ENCODE measurements at places on chromosomes 6 and 20. TPM values are rescaled to one million over a fixed set of nuclear protein-coding genes. Genes with fewer than 3 reads are reported as not detected.

DNA sequence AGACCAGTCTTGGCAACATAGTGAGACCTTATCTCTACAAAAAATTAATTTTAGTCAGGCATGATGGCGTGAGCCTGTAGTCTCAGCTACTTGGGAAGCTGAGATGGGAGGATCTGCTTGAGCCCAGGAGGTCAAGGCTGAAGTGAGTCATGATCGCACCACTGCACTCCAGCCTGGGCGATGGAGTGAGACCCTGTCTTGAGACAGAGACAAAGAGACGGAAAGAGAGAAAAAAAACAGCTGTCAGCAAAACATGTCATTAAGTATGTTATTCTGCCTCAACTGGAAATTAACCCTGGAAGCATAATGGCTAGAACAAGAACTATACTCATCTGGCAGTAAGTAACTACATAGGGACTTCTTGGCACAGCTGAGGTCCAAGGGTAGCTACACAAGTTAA lies 7.2 kb downstream of the MMS22L start:
- DNase-seq: no peak

- peak; percentile 44 for DNase-seq
Measured at GRCh38 chr20:51634257-51634656, 91.7 kb upstream of the NFATC2 start.

GRCh38 chr6:93785694-93786030 lies 366.3 kb upstream of the EPHA7 start:
- no peak for DNase-seq

GRCh38 chr6:166611631-166612030 lies 15.4 kb downstream of the RPS6KA2 start:
- DNase-seq: no peak

- no peak for DNase-seq
Measured at GRCh38 chr20:50017576-50018248, 34.9 kb downstream of the SNAI1 start.

DNA sequence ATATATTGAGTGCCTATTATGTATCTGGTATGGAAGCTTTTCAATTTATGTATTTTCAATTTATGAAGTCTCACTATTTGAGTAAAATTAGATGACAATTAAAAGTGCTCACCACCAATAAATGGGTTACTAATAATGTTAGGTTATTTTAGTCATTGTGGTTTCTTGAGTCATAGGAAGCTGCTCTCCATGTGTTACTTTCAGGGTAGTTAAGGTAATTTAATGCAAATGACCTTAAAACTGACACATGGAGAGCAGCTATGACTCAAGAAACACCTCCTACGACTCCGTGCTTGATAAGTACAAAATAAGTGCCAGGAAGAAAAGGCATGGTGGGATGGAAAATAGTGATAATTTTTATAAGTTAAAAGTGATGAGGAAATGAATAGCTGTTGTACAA lies 16.5 kb upstream of the TINAG start:
- DNase-seq: peak; percentile 66

- DNase-seq: no peak
Measured at GRCh38 chr20:10478205-10478604, 43.1 kb downstream of the SLX4IP start.

GRCh38 chr6:139423037-139423703 lies 48.7 kb upstream of the CITED2 start:
- no peak for DNase-seq

GRCh38 chr6:9240861-9241260 lies 805.5 kb upstream of the SLC35B3 start:
- no peak for DNase-seq

CFAP61 gene
- under 0.01 TPM for total RNA-seq

PXDC1 gene
- total RNA-seq: 66.4 TPM

SIRPB1 gene
- 0.56 TPM for total RNA-seq

UNC93A gene
- not detected for total RNA-seq

C6orf58 gene
- total RNA-seq: not detected

PNLDC1 gene
- not detected for total RNA-seq

MLIP gene
- total RNA-seq: not detected

UBD gene
- not detected for total RNA-seq

GSTA3 gene
- not detected for total RNA-seq
